ENCODE measurements at places on chromosomes 4 and X. TPM values are rescaled to one million over a fixed set of nuclear protein-coding genes. Genes with fewer than 3 reads are reported as not detected.

JCHAIN gene
- polyA plus RNA-seq, result 1.3 TPM

REPS2 gene
- polyA plus RNA-seq, result 0.09 TPM

NDP gene
- polyA plus RNA-seq, result not detected

SPANXB1 gene
- not detected for polyA plus RNA-seq

EDNRA gene
- polyA plus RNA-seq, result not detected
